ENCODE measurements at places on chromosomes 12 and 14. TPM values are rescaled to one million over a fixed set of nuclear protein-coding genes. Genes with fewer than 3 reads are reported as not detected.
A peak's percentile ranks its signal among the peaks of the same experiment; 100 is the strongest.

- DNase-seq = no peak
These were observed 5.4 kb downstream of the JAG2 start for GRCh38 chr14:105163040-105163742.

DNA sequence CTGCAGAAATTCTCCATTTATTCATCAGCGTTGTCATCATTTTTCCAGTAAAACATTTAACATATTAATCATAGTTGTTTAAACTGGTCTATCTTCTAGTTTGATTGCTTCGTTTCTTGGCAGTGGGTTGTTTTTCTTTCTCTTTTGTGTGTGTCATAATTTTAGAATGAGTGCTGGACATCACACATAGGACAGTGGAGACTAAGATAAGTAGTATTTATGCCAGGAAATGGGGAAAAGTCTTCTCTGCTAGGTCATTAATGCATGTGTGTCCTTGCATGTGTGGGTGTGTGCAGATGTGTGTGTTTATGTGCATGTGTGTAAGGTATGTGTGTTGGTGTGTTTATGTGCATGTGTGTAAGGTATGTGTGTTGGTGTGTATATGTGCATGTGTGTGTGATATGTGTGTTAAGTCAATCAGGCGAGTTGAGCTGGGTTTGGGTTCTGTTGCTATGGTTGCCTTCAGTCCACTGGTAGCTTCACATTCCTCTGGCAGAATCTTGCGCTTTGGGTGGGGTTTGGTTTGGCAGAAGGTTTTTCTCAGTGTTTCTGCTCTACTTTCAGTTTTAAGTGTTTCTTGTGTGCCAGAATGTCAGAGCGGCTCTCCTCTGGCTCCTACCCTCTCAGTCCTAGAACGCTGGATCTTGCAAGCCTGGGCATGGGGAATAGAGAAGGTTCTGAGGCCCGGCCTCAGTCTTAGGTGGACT is 7.8 kb upstream of the ADGRD1 start:
- no peak for DNase-seq

- no peak for DNase-seq
These were observed 26.7 kb downstream of the KCNK10 start for GRCh38 chr14:88296351-88296750.

DNA sequence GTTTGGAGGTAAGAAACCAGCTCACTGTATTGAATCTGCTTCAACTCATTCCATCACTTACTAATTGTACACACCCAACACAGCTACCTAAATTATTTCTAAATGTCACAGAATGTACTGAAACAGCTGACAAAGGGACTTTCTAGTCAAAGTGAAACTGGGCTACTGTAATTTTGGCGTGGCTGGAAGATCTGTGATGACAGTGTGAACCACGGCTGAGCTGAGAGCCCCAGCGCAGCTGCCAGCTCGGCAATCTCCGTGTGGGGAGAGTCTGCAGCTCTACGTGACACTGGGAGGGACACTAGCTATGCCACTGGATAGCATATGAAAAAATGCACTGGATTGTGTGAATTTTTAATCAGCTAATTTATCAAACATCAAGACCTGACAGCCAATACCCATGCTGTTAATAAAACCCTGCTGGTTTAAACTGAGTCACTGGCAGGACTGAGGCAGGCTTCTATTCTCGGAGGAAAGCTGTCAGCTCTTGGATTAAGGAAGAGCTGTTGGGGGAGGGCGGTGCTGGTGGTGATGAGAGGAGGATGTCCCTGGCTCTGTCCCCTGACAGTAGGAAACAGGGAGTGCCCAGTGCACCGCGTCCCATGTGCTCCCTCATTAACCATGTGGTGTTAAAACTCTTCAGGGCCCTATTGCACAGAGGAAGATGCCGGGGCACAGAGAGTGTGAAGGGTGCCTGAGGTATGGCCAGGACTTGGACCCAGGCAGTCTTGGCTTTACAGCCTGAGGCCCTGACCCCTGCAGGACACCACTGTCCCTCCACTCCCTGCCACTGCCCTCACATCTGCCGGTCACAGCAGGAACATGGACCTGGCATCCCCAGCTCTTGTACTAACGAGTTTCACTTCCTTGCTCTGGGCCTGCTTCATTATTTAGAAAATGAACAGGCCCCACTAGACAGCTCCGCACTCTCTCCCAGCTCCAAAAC is 13.3 kb downstream of the SLC15A4 start:
- peak; percentile 65 for DNase-seq

DNA sequence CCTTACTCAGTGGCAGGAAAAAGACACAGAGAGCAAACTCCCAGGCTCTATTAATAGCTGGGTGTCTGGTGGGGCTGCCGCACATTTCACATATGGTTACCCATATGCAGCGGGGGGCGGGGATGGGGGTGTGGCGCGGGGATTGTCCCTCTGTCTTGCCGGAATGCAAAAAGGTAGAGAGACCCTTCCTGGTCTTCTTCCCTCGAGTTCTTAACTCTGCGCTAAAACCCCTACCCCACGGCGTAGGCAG is 1.7 kb downstream of the PRMT8 start:
- no peak for DNase-seq

- no peak for DNase-seq
These were observed 113.4 kb downstream of the ETV6 start for GRCh38 chr12:11762723-11763326.

DNA sequence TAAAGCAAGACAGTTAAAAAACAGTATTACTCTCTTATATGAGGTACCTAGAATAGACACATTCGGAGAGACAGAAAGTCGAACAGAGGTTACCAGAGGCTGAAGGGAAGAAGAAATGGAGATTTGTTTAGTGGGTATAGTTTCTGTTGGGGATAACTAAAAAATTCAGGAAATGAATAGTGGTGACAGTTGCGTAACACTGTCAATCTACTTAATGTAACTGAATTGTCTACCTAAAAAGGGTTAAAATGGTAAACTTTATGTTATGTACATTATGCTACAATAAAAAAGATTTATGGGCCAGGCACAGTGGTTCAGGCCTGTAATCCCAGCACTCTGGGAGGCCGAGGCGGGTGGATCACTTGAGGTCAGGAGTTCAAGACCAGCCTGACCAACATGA is 30.6 kb upstream of the SLC6A13 start:
- no peak for DNase-seq

- DNase-seq = peak; percentile 6
These were observed 103.9 kb downstream of the ALG10 start for GRCh38 chr12:34126239-34126641.

DNA sequence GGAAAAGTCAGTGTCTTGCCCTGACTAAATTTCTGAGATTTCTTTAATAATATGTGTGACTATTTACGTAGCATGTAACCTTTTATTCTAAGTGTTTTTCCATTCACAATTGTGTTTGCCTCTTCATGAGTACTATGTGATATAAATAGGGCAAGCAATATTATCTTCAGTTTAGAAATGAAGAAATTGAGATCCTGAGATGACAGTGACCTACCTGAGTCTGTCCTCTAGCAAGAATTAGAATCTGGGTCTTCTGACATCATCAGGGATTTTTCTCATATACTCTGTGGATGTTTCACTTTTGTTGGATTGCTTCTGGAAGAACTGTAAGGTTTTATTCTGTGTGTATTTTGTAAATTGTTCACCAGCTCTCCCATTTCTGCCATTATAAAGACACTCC is 35.0 kb downstream of the TMTC2 start:
- DNase-seq = no peak

DNA sequence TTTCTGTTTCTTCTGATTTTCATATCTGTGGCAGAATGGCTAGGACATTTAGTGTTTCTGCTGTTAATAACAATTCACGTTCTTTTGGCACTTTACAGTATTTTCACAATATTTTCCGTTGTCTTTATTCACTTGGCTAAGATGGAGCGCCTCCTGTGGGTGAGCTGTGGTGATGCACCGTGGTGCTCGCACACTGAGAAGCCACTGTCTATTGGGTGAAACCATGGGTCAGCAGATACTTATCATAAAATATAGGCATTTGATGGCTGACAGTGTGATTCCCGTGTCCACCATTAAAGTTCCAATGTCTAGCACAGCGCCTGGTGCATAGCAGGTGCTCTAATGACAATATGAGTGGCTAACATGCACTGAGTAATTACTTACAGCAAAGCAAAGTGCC is 141.8 kb downstream of the VRK1 start:
- DNase-seq = no peak

The BDKRB1 gene
- total RNA-seq = 4.2 TPM

DNA sequence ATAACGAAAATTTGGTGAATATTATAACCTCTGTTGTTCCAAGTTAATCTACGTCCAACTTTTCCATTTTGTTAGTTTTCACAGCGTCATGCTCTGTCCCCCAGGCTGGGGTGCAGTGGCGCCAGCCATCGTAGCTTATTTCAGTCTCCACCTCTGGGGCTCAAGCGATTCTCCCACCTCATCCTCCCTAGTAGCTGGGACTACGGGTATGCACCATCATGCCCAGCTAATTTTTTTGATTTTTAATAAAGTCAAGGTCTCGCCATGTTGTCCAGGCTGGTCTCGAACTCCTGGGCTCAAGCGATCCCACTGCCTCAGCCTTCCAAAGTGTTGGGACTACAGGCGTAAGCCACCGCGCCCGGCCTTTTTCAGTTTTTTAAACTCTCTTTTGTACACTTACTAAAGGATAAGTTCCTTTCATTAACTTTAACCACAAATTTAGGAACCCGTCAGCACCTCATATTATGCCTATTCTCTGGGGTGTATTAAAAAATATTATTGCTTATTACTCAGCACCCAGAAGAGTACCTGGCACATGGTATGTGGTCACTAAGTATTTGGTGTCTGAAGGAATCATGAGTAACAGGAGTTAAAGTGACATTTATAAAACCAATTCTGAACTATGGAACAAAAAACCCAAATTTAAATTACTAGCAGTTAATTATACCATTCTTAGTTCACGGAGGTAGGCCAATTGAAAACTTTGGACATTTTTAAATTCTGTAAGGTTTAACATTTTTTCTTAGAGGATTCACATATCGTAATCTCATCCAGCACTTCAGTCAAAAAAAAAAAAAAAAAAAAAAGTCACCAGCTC is 925 bp upstream of the MIPOL1 start:
- DNase-seq = peak; percentile 18

The TMEM19 gene
- total RNA-seq = 46.6 TPM

DNA sequence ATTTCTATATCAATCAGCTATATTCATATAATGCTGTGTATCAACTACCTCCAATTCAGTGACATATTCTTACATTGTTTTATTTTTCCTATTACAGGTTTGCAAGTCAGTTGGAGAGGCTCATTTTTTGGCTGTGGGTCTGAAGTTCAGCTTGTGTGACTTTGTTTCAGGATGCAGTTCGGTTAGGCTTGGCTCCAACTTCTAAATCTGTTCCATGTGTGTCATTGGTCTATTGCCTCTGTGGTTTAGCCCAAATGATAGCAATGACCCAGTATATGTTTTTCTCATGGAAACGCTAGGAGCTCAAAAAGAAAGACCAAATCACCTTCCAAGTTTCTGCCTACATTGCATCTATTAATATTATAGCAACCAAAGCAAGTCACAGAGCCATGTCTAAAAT is 848.6 kb upstream of the LRFN5 start:
- no peak for DNase-seq

GRCh38 chr12:51419425-51420193 is 5.0 kb upstream of the SLC4A8 start:
- no peak for DNase-seq

The ERP27 gene
- total RNA-seq = not detected

The CAPS2 gene
- total RNA-seq = 4.1 TPM

The GLT8D2 gene
- 47.1 TPM for total RNA-seq

DNA sequence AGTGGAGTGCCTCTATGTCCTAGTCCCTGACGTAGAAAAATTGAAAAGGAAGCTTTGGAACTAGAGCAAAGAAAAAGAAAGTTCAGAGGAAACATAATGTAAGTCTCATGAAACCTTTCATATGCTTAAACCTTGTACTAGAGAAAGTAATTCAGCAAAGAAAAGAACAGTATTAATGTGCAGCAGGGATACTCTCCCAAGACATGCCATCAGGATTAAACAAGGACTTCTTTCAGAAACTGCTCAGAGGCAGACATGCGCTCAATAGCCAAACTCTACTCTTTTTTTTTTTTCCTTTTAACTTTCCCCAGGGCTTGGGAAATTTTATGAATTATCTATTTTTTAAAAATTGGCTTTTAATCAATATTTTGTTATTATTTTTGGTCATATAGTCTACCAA is 7.1 kb upstream of the ASB8 start:
- DNase-seq = no peak

The LGMN gene
- total RNA-seq = 3.8 TPM

GRCh38 chr12:126719912-126720705 is 1546.9 kb upstream of the TMEM132C start:
- DNase-seq = no peak

The TTC9 gene
- total RNA-seq = 5.6 TPM

The DMAC2L gene
- 5.8 TPM for total RNA-seq

DNA sequence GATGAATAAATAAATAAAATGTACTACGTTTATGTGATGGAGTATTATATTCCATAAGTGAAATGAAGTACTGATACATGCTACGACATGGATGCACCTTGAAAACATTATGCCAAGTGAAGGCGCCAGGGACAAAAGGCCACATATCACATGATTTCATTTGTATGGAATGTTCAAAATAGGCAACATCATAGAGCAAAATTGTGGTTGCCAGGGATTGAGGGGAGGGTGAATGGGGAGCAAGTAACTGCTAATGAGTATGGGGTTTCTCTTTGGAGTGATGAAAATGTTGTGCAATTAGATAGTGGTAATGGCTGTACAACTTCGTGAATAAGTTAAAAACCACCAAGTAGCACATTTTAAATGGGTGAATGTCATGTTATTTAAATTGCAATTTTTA is 132.8 kb downstream of the SLC38A4 start:
- DNase-seq = peak; percentile 84

The TCL1B gene
- not detected for total RNA-seq

The TSPAN31 gene
- total RNA-seq = 87.6 TPM

The RNF31 gene
- 82.1 TPM for total RNA-seq

The ACRBP gene
- 0.32 TPM for total RNA-seq

All from LHCN-M2 (cell line).